Fibroblast of skin of right quadriceps (primary cell): ENCODE measurements at places on chromosomes 1 and 21.

DNA sequence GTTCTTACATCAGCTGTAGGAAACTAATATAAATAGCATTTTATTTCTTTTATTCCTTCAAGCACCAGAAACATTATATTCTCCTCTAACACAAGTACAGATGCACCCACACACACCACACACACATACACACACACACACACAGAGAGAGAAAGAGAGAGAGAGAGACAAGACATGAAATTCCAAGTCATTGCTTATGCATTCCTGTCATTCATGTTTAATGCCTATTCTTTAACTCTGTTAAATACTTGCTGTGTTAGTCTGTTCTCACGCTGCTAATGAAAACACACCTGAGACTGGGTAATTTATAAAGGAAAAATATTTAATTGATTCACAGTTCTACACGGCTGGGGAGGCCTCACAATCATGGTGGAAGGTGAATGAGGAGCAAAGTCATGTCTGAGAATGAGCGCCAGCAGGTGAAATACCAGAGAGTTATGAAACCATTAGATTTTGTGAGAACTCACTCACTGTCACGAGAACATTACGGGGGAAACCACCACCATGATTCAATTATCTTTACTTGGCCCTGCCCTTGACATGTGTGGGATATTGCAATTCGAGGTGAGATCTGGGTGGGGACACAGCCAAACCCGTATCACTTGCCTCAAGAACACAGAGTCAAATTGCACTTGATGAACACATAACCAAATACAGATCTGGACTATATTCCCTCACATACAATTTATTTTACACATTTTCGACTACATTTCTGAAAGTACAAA is 1058.1 kb upstream of the TMPRSS15 start:
- DNase-seq: no peak

- no peak for DNase-seq
Measured at GRCh38 chr21:40752125-40752524, 94.8 kb downstream of the DSCAM start.

- DNase-seq: no peak
Measured at GRCh38 chr1:88541596-88541995, 142.5 kb upstream of the PKN2 start.

- no peak for DNase-seq
Measured at GRCh38 chr1:154263465-154264332, 8.7 kb upstream of the HAX1 start.

- peak; percentile 66 for DNase-seq
Measured at GRCh38 chr21:38631676-38632075, 133.4 kb upstream of the ERG start.
